CD4-positive, alpha-beta T cell treated with Interleukin-6 at 100 ng/mL for 8 hours (primary cell): ENCODE measurements at places on chromosomes 16 and 17.

GRCh38 chr17:14845591-14846281 lies 419.4 kb downstream of the PMP22 start:
- no peak for DNase-seq

GRCh38 chr16:3198334-3199072 lies 10.5 kb downstream of the OR1F1 start:
- DNase-seq: no peak

DNA sequence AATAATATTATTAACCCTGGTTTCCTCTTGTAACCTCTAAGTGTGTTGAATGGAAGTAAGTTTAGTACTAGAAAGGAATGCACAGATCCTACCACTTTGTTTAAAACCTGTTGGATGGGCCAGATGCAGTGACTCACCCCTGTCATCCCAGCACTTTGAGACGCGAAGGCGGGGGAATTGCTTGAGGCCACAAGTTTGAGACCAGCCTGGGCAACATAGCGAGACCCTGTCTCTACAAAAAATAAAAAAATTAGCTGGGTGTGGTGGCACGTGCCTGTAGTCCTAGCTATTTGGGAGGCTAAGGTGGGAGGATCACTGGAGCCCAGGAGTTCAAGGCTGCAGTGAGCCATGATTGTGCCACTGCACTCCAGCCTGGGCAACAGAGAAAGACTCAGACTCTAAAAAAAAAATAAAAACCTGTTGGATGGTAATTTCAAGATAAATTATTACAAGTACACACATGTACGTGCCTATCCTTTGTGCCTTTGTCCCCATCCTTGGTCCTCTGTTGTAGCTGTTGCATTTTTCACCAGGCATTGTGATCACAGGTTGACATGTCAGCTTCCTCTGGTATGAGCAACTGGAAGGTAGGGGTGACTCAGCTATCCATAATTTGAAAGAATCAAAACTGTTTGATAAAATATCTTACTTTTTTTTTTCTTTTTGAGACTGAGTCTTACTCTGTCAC lies 30.7 kb upstream of the METTL9 start:
- DNase-seq: no peak

GRCh38 chr17:60139438-60140285 lies 10.1 kb upstream of the CA4 start:
- peak; percentile 47 for DNase-seq

- DNase-seq: peak; percentile 53
Measured at GRCh38 chr17:51166987-51167931, 1.0 kb downstream of the NME2 start.

DNA sequence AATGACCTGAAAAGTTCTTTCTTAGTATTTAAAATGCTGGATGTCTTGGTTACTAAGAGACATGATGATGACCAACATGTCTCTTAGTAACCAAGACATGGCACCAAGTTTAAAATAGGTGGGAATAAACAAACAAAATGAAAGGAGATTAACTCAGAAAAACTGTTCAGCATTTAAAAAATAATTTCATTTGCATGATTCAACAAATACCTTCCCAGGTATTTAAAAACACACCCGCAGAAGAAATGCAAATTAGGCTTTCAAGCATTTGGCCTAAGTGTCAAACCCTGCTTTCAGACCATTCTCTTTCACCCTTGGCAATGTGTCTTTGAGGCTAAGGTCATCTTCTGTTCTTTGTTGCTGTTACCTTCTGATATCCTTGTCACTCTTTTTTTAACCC lies 91.4 kb upstream of the CORO6 start:
- no peak for DNase-seq

GRCh38 chr16:88661468-88661867 lies 1.4 kb downstream of the MVD start:
- no peak for DNase-seq

- no peak for DNase-seq
Measured at GRCh38 chr17:43661699-43662412, at the start of gene MEOX1. Gene MEOX1 (minus strand): TSS chr17:43661922. CDS start chr17:43661534, 388 bp downstream.

DNA sequence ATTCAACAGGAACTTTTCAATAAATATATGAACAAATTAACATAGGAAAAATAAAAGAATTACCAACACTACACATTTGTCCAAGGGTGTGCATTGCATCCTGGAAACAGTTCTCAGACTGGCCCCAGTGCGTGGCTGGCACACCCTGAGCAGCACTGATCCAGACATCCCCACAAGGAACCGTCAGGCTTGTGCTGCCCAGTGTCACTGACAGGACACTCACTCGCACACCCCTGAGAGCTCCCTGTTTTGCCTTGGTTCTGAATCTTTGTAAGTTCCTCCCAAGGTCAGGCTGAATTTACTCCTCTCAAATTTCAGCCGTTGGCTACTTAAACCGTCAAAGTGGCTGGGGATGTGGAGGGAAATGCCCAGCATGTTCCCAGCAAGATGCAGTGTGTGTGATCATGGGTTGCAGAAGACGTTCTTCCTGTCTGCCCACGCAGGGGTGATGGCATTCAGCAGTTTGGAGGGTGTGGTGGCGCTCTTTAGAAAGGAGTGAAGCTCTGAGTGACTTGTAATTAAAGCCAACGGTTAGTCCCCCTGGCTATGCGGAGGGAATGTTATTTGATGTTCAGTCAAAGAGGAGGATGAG lies 1.7 kb downstream of the MT2A start:
- DNase-seq: peak; percentile 62

- DNase-seq: no peak
Measured at GRCh38 chr17:47717979-47718621, 14.9 kb upstream of the TBX21 start.

DNA sequence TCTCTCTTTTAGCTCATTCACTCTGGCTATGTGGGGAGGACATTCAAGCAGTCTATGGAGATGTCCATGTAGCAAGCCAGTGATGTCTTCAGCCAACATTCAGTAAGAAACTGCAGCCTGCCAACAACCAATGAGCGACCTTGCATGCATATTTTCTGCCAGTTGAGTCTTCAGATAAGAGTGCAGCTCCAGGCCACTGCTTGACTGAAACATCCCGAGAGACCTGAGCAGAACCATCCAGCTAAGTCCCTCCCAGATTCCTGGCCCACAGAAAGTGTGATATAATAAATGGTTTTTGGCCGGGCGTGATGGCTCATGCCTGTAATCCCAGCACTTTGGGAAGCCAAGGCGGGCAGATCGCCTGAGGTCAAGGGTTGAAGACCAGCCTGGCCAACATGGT lies 10.5 kb upstream of the C17orf58 start:
- no peak for DNase-seq

DNA sequence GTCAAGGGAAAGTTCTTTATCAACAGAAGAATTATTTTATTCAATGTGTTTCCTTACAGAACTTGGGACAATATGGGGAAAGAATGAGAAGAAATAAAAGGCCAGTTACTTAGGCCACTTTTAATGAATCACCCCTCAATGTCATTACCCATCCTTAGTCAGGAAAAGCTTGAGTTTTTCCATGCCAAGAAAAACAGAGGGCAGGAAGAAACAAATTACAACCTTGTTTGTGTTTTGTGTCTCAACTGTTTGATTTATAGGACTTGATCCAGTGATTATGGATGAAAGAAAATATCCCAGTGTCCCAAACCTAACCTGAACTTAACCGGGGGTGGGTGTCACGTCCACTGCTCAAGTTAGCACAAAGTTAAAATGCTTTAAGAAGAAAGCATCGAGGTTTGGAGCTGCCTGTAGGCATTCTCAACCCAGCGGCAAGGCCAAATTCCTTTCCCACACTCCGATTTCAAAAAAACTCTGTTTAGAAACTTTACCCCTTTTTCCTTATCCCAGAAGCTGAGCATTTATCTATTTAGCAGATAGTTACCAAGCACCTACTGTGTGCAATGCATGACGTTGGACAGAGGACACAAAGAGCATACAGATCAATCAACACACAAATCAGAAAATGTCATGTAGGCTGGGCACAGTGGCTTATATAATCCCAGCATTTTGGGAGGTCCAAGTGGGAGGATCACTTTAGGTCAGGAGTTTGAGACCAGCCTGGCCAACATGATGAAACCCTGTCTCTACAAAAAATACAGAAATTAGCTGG lies 14.0 kb upstream of the CYB5B start:
- no peak for DNase-seq

- no peak for DNase-seq
Measured at GRCh38 chr16:11393861-11394592, 48.8 kb downstream of the RMI2 start.

DNA sequence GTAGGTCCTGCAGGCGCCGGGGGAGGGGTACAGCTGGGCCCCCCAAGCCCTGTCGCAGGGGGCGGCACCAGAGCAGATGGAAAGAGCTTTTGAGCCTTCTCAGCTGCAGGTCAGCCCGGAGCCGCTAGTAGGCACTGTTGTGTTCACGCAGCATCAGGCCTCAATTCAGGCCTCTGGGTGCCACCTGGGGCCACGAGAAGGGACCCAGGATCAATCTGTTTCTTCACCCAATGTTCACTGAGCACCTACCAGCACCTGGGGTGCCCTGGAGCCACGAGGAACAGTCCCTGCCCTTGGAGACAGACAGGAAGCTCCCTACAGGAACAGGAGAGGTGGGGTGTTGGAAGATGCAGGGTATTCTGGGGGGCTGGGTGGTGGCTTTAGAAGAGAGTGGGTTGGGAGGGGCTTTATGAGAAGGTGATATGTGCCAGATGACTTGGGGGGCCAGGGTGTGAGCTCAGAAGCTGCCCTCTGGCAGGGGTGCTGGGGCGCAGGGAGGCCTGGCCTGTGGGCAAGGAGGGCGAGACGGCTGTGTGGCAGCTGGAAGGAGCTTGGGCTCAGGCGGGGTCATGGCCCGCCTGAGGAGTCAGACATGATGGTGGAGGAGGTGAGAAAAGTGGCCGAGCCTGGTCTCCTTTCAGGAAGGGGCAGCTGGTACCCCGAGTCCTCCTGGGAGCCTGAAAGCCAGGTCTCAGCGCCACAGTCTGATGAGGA lies 121.9 kb upstream of the GSE1 start:
- DNase-seq: peak; percentile 16

GRCh38 chr16:75267631-75268264 lies 16.3 kb upstream of the BCAR1 start:
- DNase-seq: no peak
